ENCODE measurements at places on chromosomes 6 and 20.

DNA sequence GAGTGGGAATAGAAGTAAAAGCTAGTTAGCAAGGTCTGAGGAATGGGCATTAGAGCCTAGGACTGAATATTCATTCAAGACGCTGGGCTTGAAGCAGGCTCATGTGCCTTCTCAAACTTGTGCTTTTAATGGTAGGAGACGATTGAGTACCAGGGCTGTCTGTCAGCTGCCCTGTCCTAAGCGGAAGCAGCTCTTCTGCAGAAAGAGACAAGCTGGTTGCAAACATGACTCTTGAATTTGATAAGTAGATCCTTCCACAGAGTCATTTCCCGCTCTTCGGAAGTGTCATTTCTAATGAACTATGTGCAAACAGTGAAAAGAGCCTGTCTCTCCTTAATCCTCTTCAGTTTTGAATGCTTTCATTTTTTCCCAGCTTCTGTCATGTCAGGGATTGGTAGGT is 176.4 kb downstream of the TFAP2B start:
- DNase-seq = no peak

GRCh38 chr6:39083231-39083634 is 31.8 kb downstream of the SAYSD1 start:
- DNase-seq = no peak

- no peak for DNase-seq
Observed at GRCh38 chr20:53559816-53560215, 33.8 kb downstream of the ZNF217 start.

GRCh38 chr20:37521061-37521771 is at the start of gene NNAT:
TSS of gene NNAT (plus strand) at chr20:37521250. CDS start at chr20:37521332, 82 bp downstream.
- DNase-seq = no peak

DNA sequence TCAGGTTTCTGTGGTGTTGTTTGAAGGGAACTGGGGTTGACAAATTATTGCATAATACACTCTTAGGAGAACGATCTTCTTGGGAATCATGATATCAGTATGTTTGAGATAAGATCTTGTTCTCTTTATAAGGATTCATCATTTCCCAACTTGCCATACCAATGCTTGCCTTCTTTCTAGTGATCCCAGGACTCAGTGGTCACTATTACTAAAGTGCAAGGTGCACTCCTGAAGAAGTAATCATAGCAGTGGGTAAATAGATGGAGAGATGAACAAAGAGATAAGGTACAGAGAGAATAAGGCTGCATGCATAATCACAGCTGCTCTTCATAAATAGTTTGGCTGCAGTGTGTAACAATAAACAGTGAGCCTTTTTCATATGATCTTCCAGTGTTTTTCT is 404.0 kb downstream of the DOK5 start:
- DNase-seq = no peak

- DNase-seq = peak; percentile 58
Observed at GRCh38 chr20:4956200-4956810, 45.0 kb downstream of the SLC23A2 start.

- DNase-seq = no peak
Observed at GRCh38 chr6:111939902-111940301, 66.7 kb upstream of the FYN start.

DNA sequence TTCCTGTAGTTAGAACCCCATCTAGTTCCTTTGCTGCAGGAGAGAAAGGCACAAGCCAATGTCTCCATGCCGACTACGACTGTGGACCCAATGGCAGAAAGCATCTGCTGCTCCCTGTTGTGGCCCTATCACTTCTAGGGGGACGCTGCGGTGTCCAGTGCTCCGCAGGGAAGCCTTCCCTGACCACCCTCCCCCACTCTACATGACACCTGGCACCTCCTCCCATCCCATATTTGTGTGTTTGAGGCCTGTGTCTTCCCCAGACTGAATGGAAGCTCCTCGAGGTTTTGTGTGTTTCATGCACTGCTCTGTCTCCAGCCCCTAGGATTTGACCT is 159.5 kb downstream of the DTNBP1 start:
- no peak for DNase-seq

GRCh38 chr6:82408952-82409431 is 45.4 kb downstream of the TPBG start:
- DNase-seq = no peak

GRCh38 chr20:56629464-56630085 is 469 bp downstream of the TFAP2C start:
- DNase-seq = no peak

- DNase-seq = no peak
Observed at GRCh38 chr6:9647599-9647998, 767.3 kb downstream of the TFAP2A start.

Measured in CD4-positive, alpha-beta T cell treated with Interleukin-6 at 100 ng/mL for 8 hours (primary cell).